ENCODE measurements at places on chromosomes 11 and 22.

GRCh38 chr11:1827931-1828330, 6.9 kb upstream of the SYT8 start:
- DNase-seq: no peak

- DNase-seq: peak; percentile 1
Observed at GRCh38 chr11:2772544-2773031, 72.8 kb upstream of the KCNQ1OT1 start.

DNA sequence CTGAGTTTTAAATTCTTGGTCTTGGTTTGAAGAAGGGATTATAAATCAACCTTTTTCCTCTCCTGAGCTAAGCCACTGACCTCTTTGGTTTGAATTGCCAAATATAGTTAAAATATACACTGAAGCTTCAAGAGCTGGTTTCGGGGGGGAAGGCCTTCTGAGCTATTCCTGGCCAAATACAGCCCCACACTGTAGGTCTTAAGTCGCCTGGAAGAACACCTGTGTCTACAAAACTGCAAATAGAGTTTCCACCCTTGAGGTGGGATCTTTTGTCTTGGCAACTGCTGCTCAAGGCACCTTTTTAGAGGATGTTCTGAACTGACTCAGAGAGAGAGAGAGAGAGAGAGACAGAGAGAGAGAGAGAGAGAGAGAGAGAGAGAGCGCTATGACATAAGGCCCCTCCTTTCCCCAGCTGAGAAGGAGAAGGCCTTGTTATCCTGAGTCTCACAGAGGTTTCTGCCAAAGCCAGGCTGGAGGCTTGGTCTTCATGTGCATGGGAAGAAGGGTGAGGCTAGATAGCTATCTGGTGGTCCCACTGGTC, 5.5 kb downstream of the ADM start:
- DNase-seq: no peak

GRCh38 chr22:41544671-41545476, 604 bp upstream of the POLR3H start:
- DNase-seq: no peak

DNA sequence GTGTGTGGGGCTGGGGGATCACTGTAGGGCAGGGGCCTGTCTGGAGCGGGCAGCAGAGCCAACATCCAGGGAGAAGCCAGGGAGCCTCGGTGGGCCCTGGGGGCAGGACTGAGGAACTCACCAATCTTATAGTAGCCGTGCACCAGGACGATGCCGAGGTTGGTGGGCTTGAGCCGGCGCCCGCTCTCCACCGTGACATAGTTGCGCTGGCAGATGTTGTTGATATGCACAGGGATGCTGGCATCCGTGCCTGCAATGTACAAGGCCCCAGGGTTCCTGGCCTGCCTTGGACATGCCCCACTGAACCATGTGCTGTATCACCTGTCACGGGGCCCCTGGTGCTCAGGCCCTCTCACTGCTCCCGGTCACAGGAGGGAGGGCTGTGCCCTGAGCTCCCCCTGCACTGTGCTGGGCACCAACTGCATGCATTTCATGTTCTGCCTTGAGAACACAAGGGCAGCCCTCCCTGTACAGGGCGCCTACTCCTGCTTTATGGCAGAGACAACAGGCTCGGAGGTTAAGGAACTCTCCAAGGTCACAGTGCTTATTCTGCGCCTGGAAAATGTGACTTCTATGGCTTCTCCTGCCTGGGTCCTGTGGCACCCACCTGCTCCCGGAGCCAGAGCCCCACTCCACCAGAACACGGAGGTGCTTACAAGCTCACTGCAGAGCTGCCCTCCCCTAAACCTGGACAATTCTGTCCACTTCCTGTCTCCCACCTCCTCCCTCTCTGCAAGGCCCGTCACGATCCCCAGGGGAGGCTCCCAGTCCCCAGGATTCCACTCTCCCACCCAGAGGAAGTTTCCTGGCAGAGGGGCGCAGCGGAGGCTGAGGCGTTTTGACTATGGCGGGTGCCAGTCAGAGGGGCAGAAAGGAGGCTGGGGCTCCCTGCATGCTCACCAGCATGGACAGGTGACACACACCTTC, 7.8 kb upstream of the PPM1F start:
- DNase-seq: no peak

DNA sequence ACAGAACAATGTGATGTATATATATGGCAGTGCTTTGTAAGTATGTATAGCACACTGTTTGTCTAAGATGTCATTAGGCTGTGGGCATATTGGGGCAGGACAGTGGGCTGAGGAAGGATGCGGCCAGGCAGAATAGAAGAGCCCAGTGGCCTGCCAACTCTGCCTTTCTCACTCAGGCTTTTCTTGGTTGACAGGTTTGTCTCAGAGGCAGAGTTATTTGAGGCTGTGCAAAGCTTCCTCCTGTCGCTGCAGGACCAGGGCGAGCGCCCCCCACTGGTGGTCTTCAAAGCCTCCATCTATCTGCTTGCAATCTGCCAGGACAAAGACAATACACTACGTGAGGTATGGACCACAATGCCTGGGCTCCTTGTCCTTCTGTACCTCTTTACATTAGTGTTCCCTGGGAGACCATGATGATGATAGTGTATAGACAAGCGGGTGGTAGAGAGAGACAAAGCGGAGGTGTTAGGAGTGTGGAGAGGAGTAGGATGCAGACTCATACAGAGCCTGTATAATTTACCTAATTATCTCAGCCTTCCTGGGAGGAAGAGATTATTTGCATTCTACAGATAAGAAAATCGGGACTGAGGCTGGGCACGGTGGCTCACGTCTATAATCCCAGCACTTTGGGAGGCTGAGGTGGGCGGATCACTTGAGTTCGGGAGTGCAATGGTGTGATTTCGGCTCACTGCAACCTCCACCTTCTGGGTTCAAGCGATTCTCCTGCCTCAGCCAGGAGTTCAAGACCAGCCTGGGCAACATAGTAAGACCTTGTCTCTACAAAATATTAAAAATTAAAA, 37.3 kb upstream of the CCDC134 start:
- peak; percentile 26 for DNase-seq

DNA sequence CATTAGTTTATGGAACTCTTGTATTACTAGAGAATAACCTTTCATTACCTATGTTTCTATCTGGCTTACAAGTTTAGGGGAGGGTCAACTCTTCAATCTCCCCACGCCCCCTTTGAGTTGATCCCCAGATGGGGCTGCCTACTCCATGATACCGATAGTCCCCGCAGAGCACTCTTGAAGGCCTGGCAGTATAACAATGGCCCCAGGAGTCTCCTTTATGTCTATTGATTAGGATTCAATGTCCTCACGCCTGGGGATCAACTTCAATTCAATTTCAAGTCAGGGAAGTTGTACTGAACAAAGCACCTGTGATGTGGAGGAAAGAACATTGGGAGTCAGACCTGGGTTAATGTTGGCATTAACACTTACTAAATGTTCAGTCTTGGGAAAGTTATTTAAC, 520.2 kb downstream of the METTL15 start:
- DNase-seq: no peak

GRCh38 chr11:131756479-131757110, 386.2 kb downstream of the NTM start:
- no peak for DNase-seq

- no peak for DNase-seq
Observed at GRCh38 chr11:45580399-45580798, 85.0 kb downstream of the CHST1 start.

DNA sequence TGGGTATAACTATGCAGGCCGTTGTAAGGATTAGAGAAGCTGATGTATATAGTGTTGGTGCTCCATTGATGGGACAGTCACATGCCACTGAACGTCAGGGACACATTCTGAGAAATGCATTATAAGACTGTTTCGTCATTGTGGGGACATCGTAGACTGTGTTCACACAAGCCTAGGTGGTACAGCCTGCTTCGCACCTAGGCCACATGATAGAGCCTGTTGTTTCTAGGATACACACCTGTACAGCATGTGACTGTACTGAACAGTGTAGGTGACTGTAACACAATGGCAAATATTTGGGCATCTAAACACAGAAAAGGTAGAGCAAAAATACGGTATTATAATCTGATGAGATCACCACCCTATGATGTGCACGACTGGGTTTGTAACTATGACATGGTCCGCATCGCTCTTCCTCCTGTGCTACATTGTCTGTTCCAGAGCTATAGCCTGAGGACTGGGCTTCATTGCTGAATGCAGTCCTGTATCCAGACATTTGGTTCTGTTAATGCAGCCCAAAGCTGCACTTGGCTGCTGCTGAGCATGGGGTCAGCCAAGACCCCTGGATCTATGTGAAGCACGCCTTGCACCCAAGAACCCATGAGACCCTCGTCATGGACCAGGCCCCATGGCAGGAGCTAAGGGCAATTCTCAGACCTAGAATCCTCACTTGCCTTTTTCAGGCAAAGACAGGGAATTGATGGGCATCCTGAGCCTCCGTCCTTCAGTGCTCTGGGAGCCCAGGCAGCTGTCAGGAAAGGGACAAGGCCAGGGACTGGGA, 51.1 kb upstream of the THY1 start:
- DNase-seq: no peak

- DNase-seq: no peak
Observed at GRCh38 chr11:26994631-26995095, 751 bp downstream of the FIBIN start.

GRCh38 chr11:57762235-57762861, 746 bp downstream of the CTNND1 start:
- no peak for DNase-seq

- DNase-seq: no peak
Observed at GRCh38 chr11:13229711-13230318, 47.8 kb upstream of the BMAL1 start.

GRCh38 chr11:20397281-20397680, 9.8 kb downstream of the PRMT3 start:
- peak; percentile 45 for DNase-seq

DNA sequence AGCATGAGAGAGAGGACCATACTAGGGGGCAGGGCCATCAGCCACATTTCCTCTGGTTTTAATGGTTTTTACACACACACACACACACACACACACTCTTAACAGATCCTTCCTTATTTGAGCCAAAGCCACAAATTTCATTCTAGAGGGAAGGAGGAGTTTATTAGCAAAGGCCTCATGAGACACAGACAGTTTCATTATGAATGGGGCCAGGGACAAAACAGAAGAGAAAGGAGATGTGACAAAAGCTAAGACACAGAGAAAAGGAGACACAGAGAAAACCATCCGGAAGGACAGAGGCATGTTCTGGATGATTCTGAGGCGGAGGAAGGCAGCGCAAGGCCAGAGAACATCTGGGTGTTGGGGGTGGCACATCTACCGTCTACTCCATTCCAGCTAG, 32.2 kb upstream of the ARFGAP3 start:
- peak; percentile 2 for DNase-seq

DNA sequence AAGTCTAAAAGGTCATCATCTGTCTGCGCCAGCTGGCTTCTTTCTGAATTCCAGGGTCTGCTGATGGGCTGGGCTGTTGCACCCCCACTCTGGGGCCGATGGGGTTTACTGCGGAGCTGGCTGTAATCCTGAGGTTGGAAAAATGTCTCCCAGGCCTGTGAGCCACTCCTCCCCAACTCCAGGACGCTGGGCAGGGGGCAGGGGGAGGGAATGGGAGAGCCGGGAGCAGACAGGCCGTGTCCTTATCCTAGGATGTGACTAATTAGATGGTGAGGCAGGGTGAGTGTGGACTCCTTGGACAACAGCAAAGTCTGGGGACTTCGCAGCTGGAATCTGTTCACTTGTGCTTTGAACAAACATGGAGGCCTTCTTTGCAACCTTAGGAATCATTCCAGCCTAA, 48.7 kb downstream of the LRRC32 start:
- no peak for DNase-seq

GRCh38 chr11:68750195-68751003, 921 bp downstream of the TESMIN start:
- DNase-seq: no peak

DNA sequence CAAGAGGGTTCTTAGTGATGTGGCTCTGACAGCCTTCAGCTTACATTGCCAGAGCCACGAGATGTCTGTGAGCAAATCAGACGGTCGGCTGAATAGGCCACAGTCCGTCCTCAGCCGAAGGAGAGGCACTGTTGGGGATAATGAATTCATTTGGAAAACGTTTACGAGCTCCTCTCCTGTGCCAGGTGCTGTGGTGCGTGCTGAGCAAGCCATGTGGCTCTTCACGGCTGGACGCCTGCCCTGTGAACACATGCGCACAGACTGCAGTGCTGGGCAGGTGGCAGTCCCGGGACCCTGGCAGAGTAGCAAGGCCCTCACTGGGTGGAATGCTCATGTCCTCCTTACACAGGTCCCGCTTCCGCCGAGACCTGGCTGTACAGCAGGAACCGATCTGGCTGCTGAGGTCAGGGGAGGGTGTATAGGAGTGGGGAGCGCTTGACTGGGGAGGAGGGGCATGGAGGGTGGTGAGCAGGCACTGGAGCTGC, 6.8 kb downstream of the TBC1D22A start:
- DNase-seq: no peak

DNA sequence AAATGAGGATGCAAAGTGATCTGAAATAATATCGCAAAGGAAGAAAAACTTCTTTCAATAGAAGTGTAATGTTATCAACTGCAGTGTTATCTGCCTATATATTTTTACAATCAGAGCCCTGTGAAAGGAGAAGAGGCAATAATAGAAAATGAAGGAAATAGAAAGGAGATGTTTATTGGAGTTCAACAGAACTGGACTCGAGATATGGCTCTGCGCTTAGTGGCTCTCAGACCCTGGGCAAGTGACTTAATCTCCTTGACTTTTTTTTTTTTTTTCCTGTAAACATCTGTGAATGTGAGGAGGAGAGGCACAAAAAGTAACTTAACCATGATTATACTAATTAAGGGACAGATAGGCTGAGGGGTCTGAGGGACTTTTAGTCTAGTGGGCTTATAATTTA, 18.9 kb downstream of the CNTF start:
- no peak for DNase-seq

- DNase-seq: peak; percentile 83
Observed at GRCh38 chr11:128342511-128343134, 244.7 kb downstream of the ETS1 start.

DNA sequence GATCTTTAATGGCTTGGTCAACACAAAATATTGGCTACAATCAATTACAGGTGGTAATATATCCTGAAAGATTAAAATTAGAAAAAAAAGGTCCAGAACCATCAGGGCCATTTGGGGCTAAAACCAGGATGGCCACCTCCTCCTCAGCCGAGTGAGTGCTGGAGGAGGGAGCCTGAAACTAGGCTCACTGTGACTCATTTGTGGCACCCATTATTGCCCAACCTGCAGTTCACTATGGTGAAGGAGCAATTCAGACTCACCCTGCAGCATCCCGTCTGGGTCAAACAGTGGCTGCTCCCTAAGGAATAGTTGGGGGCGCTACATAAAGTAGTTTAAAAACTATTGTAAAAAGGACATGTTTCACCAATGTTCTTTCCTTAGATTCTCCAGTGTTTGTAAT, 60.7 kb downstream of the GLYATL1 start:
- DNase-seq: no peak

- DNase-seq: no peak
Observed at GRCh38 chr22:36211237-36211861, 9.7 kb upstream of the APOL4 start.

DNA sequence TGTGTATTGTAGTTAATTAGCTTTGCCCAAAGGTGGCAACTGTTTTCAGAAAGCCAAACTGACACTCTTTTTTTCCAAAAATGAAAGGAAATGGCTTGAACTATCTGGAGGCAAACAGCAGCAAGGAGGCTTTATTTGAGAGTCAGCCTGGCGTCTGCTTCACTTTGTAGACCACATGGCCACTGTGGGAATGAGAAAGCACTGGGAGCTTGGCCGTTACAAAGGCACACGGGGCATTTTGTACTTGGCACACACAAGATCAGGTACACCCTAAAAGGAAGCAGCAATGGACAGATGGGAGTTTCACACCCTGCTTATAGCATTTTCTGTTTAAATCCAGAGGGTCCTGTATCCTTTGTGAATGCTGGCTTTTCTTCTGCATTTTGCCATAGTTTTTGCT, 126.3 kb downstream of the MPPED2 start:
- no peak for DNase-seq

GRCh38 chr11:119107538-119108145, 498 bp downstream of the C2CD2L start:
- no peak for DNase-seq
